ENCODE measurements at places on chromosomes 6 and 20.

- peak; percentile 81 for DNase-seq
Observed at GRCh38 chr20:45095805-45096238, 5.1 kb downstream of the KCNS1 start.

DNA sequence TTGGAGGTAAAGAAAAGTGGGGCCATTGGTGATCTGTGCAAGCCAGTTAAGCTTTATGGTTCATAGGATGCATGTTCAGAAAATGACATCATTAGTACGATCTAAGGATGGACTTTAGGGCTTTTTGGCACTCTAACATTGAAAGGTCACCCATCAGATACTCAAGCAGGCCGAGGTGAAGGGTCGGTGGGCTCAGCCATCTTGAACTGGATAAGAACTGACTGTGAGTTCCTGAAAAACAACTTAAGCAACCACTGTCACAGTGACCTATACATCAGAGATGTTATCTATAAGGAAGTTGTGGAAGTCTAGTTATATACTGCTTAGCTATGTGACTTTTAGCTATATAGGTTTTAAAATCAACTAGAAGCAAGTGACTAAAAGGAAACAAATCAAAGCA is 13.0 kb upstream of the ITCH start:
- no peak for DNase-seq

- peak; percentile 39 for DNase-seq
Observed at GRCh38 chr20:33370291-33370690, 31.0 kb downstream of the CDK5RAP1 start.

GRCh38 chr6:5142915-5143314 is 57.8 kb downstream of the PPP1R3G start:
- DNase-seq, result no peak

- peak; percentile 19 for DNase-seq
Observed at GRCh38 chr6:163705923-163706322, 291.4 kb downstream of the QKI start.

- DNase-seq, result no peak
Observed at GRCh38 chr6:115396112-115396906, 664.4 kb downstream of the FRK start.
